Naive thymus-derived CD4-positive, alpha-beta T cell (primary cell): ENCODE measurements at places on chromosomes 2 and 18.
A peak's percentile ranks its signal among the peaks of the same experiment; 100 is the strongest.

- no peak for DNase-seq
Measured at GRCh38 chr2:88265352-88266303, 95.5 kb downstream of the THNSL2 start.

DNA sequence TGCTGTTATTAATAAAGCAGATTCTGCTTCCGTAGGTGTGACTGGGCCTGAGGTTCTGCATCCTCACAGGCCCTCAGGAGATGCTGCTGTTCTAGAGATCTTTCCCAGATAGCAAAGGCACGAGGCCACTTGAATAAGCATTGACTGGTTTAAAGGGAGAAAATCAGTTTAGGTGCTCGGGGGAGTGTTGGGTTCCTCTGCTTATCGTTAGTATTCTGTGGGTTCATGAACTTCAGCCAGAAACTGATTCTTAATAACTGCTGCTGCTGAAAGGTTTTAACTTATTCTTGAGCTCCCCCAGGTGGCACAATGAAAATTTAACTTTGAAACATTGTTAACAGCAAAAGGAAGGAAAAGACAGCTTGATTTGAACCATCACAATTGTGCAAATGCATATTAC is 56.9 kb downstream of the ITGA6 start:
- peak; percentile 57 for DNase-seq

DNA sequence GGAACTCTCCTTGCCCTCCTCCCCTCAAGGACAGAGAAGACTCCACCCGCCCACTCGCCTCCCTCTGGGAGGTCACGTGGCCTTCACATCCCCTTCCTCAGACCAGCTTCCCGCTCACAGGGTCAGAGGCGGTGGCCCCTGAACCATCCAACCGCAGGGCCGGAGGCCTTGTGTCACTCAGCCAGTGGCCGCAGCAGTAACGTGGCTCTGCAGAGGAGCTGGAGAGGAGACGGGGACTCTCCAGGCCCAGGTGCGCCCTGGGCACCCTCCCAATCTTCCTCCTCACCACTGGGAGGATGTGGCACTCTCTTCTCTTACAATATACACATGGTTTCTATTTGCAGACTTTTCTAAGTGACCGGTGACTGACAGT is 161.7 kb downstream of the TWIST2 start:
- no peak for DNase-seq

DNA sequence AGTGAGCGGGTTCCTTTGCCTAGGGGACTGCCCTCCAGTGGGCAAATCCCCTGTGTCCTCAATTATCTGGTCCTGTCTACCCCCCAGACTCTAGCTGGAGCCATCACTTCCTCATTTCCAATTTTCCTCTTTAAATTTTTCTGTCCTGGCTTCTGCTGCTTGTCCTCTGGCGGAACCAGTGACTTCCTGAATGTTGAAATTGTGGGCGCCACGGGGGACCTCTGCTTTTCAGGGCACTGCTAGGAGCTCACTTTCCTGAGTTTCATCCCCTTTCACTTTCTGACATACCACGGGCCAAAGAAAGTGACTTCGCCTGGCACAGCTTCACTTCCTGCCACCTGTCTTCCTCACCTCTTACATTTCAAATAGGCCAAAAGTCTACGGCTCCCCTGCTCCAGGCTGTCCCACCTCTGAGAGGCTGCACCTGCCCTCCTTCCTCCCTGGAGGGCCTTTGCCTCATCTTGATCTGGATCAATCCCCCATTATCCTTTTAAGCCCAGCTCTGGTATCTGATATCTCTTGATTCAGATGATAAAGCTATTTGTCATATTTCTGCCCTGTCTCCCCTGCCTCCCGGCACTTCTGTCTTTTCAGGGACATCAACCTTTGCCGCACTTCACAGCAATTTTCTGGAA is 1.4 kb upstream of the MARCO start:
- no peak for DNase-seq

DNA sequence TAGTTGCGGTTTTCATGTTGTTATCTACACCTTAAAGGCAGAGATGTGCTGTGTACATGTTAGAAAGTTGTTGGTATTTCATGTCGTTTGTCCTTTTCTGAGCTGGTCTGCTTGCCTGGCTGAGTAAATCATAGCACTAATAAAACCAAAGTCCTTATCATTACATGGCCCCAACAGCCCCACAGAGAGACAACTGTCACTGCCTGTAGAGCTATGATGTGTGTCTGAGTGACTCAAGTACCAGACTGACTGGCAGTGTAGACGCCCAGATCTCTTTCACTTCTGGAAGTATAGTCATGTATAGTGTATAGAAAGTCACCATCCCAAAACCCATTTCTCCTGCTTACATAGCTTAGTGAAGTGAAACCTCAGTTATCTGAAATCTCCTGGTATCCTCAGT is 4.3 kb downstream of the SOCS6 start:
- DNase-seq: no peak

DNA sequence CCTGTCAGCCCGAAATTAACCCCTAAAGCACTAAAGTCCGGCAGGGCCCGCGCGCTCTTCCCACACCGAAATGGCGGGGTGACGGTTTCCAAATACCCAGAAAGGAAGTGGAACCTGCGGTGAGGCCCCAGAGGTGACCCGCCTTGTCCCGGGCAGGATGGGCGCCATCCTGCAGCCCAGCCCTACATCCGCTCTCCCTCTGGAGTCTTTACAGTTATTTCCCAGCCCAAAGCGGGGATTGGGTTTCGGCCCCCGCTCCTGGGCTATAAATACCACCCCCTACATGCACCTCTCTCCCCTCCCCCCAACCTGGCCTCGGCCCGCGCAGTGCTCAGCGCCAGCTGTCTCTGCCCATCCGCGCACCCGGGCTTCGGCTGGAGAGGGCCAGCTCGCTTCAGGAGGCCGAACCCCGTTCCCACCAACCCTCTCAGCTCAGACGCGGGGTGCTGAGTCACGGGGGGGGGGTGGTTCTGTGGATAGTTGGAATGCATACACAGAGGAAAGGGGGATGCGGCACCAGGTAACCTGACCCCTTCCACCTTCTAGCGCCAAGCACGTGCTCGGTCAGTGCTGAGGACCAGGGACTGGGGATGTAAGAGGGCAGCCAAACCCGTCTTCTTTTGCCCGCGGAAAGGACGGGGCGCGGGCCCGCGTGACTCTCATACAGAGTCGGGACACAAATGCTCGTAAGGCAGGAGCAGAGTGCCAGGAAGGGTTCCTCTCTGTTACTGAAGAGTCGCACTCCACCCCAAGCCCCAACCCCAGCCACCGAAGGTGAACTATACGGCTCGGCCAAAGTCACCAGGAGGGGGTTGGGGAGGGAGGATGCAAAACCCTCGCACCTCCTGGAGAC is at the start of gene TUBA4B:
TUBA4B (plus strand) TSS at position 344 of the 853 bp plus-strand sequence; CDS start at position 509, 165 bp downstream.
- peak; percentile 43 for DNase-seq

DNA sequence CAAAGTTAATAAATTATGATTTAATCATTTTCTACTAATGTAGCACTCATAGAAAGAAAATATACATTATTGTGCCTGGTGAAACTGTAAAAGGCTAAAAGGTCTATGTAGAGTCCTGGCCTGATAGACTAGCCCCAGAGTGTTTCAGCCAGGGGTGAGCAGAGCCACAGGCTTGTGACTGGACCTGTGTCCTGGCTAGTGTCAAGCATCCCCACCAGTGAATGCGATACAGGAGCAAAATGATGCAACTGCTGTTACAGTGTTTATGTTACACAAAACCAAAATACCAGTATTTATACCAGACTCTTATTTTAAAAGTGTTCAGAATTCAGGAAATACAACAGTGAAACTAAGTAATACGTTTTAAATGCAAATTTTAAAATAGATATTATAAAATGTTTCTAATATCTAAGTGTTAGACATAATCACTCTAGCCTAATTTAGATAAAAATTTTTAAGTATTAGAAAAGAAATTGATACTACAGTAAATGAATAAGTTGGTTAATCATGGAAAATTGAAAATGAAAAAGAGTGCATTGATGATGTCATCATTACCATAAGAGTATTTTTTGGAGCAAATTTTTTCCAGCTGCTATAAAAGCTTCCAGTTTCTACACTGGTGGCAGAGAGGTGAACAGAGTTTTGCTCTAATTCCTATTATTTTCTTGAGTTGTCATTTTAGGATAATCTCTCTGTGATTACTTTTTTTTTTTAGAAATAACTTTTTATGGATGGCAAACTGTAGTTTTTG is 6.2 kb upstream of the TSPYL6 start:
- DNase-seq: no peak

GRCh38 chr2:10584843-10585475 is 104.8 kb downstream of the NOL10 start:
- no peak for DNase-seq

- DNase-seq: no peak
Measured at GRCh38 chr2:25201794-25202193, 33.4 kb upstream of the POMC start.

- no peak for DNase-seq
Measured at GRCh38 chr2:9055471-9055870, 52.0 kb upstream of the MBOAT2 start.

DNA sequence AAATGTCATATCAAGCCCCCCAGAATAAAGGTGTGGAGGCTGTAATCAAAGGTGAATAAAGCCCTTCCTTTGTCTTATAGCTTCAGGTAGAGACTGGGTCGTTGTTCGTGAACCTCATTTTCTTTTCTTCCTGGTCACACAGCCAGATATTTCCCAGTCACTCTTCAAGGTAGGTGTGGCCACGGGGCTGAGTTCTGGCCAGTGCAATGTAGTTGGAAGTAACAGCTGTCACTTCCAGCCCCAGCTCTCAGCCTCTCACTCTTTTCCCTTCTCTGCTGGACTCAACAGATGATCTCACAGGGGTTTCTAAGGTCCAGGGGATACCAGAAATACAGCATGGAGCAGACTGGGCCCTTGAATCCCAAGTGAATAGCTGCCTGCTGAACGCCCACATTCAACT is 15.8 kb upstream of the TRPM8 start:
- DNase-seq: no peak

GRCh38 chr2:170313347-170313991 is 135.5 kb downstream of the MYO3B start:
- no peak for DNase-seq

- no peak for DNase-seq
Measured at GRCh38 chr18:8756571-8756970, 51.2 kb downstream of the MTCL1 start.

DNA sequence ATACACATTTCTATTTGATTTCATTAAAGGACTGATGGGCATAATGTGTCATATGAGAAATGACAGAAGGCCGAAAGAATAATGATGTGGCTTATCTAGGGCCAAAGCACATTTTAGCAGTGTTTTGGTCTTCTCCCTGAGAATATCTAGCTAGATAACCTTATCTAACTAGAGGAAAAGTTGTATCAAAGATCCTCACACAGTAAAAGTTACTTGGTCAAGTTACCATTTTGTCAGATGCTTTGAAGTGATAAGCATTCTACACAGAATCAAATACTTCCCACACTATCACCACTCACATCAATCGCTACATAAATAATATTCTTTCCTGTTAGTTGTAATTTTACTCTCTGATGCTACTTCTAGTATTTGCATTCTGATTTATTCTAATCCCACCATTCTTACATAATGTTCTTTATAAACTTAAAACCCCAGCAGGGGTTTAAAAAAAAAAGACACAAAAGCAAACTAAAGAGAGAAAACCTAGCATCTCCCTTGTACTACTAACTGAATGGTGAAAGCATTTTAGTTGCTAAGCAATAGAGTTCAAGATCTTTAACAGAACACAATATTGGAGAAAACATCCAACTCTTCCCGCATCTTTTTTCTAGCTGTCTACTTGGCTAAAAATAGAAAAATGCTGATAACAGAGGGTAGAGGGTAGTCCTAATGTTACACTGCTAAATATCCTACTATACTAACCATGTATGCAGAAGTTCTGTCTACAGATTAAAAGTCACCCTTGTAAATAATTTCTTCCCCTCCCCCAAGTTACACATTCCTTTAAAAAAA is 8.0 kb downstream of the XPO1 start:
- no peak for DNase-seq

DNA sequence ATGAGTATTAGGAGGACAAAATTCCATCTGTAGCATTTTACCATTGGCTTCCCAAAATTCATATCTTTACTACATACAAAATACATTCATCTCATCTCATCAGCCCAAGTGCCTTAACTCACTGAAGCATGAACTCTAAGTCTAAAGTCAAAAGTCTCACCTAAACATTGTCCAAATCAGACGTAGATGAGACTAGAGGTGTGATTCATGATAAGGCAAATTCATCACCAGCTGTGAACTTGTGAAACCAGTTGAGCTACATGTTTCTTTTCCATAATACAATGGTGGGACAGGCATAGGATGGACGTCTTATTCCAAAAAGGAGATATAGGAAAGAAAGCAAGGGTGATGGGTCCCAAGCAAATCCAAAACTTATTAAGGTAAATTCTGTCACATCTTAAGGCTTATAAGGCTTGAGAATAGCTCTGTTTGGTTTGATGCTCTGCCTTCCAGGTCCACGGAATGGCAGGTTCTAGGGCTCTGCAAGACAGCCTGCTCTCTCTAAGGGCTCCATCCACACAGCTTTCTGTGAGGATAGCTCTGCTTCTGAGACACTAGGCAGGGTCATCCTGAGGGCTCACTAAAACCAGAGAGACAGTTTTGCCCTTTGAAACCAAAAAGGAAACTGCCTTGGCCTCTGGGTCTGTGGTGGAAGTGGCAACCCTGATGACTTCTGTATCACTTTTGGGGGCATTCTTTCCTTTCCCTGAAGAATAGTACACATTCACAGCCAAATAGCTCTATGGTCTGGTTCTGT is 9.6 kb downstream of the IFIH1 start:
- no peak for DNase-seq

DNA sequence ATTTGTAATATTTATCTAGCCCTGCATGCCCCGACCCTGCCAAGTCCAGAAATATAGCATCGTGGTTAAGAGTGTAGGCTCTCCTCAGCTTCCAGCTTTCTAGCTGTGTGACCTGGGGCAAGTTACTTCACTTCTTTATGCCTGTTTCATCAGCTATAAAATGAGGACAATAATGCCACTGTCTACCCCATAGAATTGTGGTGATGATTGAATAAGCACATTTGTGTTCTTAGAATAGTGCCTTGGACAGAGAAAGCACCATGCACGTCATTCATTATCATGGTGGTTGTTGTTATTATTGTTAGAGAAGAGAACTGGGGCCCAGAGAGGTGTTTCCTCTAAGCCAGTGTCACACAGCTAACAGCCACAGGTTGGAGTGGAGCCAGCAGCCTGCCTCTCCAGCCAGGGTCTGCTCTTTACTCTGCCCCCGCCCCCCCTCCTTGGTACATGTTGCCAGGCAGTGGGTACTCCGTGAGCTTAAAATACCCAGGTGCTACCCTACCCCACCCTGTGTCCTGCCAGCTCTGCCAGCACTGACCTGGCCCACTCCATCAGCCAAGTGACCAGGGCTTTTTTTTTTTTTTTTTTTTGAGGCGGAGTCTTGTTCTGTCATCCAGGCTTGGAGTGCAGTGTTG is 202.1 kb downstream of the CTIF start:
- DNase-seq: no peak

- DNase-seq: no peak
Measured at GRCh38 chr18:5275872-5276271, 19.7 kb downstream of the ZBTB14 start.

- DNase-seq: no peak
Measured at GRCh38 chr2:77649856-77650255, 127.7 kb upstream of the LRRTM4 start.
